ENCODE measurements at places on chromosomes 11 and 22. TPM values are rescaled to one million over a fixed set of nuclear protein-coding genes. Genes with fewer than 3 reads are reported as not detected.

DNA sequence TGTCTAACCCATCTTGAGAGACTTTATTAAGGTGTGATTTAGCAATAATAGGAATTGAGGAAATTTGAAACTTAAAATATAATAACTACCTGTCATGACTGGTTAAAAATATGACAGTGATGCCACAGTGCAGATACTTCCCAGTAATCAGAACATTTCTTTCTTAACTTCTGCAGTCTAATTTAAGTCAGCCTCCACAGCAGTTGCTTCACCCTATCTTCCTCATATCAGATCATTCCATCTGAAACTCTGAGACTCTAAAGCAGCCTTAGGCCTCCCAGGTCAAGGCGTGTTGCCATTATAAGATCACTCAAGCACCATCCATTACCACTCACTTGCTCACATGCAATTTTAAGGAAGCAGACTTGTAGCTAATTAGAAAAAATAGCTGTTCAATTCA lies 302.2 kb downstream of the AASDHPPT start:
- DNase-seq: no peak

The HSPB2 gene
- total RNA-seq: 103 TPM

The MUC6 gene
- not detected for total RNA-seq

The C11orf86 gene
- total RNA-seq: not detected

GRCh38 chr11:124442442-124442841 lies 3.1 kb downstream of the OR8B8 start:
- no peak for DNase-seq

DNA sequence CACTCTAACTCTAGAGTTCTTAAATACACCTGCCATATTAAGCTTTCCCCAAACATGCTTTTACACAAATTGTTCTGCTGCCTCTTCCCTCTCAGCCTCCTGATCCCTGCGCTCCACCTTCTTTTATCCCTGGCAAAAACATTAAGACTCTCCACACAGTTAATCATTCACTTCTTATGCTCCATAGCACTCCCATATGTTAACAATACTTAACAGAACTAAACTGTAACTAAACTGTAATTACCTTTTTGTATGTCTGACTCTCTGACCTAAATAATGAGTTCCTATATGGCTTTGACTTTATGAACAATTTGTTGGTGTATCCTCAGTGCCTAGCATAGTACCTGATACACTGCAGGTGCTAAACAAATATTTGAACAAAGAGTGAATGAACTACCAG lies 71.8 kb downstream of the BTBD10 start:
- DNase-seq: no peak

GRCh38 chr11:87722756-87723565 lies 452.3 kb downstream of the RAB38 start:
- peak; percentile 15 for DNase-seq

The CENPM gene
- total RNA-seq: 1.8 TPM

The TRIM49C gene
- total RNA-seq: not detected

DNA sequence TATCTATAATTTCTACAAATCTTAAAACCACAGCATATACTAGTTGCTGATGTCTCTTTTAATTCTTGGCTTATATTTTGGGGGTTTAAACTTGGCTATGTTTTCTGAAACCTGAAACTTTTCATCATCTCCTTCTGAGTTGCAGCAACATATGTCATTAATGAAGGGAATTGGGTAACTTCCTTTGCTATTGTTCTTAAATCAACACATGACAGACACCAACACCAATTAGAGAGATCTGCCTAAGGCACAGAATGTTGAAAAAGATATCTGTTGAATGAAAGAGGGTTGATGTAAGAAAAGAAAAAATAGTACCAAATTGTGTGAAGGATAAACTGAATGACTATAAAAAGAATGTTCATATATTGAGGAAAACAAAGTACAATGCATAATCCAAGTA lies 10.3 kb upstream of the GAS2 start:
- no peak for DNase-seq

Measured in right cardiac atrium (tissue), 5 donors.